ENCODE measurements at places on chromosomes 5 and 9.

- DNase-seq, result no peak
Observed at GRCh38 chr5:145072889-145073288, 762.3 kb downstream of the PRELID2 start.

DNA sequence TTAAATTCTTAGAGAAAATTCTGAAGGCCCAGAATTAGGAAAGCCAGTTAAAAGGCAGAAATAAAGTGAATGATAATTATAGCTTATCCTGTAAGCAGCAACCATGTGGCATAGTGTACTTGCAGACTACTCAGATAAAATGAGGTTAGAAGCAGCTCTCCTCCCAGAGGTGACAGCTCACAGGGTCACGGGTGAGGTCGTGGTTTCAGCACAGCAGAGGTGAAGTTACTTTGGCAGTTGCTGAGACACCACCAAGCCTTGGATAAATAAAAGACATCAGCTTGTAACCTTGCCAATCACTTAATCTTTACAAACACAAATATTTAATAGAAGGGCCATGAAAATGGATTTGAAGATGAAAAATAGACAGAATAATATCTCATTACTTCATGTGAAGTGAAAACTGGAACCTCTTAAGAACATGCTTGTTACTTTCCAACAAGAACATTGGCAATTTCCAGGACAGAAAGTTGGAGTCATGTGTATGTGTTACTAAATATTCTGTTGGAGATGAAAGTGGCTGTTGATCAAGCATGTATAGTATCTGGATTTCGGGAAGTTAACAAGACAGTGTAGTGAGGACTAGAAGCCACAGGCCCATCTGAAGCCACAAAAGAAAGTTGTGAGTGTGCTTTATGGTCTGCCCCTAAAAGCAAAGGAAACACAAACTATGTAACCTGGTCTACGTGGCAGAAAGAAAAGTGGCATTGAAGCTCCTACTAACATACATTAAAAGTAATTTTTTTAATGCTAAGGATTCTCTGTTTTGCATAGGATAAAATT lies 134.4 kb downstream of the ERCC6L2 start:
- DNase-seq, result no peak

GRCh38 chr9:130498918-130499698 lies 54.3 kb downstream of the ASS1 start:
- DNase-seq, result no peak

DNA sequence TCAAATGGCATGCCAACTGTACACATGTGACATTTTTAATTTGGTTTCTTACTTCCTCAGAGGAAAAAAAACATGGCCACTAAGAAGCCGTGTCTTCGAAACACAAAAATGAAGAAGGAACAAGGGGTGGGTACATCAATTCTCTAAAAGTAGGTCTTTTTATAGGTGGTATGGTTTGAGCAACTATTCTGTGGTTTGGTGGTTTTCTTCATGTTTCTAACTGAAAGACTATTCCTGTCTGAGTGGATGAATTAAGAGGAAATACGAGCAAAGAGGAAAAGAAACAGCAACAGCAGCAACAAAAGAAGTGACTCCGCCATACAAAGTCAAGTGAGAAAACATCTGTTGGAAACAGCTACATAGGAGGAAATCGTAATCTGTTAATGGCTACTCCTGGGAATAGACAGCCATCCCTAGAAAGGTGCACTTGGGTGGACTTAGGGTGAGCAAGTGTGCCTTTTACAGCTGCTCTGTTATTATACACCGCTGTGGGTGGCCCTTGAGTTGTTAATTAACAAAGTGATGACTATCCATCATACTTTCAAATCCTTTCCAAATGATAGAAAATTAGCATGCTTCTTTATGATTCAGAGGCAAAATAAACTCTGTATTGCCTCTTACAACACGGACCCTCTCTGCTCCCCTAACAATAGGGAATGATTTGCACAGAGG lies 575.8 kb downstream of the TLE1 start:
- no peak for DNase-seq

DNA sequence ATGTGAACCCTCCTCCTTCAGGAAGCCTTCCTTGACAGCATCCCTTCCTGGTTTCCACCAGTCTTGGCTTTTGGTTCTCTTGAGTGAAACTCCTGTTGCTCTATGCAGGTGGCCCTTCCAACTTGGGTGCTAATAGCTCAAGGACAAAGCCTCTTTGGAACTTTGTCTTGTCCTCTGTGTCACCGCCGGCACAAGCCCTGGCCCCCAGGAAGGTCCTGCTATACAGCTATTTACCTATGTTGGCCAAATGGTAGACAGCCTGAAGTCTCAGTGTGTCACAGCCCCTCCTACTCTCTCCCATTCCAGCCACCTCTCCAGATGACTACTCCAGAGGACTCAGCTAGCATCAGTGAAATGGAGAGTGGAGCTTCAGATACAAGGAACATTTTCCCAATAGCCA lies 94.7 kb upstream of the ZNF618 start:
- DNase-seq, result no peak

DNA sequence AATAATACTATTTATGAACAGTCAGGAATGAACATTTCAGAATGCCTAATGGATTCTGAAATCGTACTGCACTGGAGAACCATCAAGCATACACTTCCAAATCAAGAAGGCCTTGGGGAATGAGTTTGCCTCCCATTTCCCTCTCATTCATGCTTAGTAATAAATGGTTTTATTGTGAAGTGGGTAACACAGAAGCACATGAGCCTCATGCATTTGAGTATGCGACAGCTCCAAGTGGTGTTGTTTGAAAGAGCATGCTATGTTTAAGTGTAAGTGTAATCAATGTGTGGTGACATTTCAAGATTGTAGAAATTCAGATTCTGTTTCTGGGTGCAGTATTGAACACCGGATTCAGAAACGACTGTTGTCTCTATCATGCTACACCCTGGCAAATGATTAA lies 60.0 kb downstream of the SGCD start:
- DNase-seq, result no peak

DNA sequence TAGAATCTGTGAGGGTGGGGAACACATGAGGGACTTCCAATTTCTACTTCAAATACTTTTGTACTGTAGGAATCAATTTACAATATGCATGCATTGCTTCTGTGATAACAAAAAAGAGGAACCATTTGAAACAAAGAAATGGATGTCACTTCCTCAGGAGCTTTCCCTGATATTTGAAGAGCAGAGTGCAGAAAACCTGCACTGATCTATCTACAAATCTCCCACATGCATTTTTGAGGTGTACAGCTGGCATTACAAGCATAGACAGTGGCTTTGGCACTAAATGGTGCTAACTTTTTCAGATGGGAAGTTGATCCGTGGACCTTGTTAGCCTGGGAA lies 27.7 kb downstream of the YIPF5 start:
- DNase-seq, result no peak

DNA sequence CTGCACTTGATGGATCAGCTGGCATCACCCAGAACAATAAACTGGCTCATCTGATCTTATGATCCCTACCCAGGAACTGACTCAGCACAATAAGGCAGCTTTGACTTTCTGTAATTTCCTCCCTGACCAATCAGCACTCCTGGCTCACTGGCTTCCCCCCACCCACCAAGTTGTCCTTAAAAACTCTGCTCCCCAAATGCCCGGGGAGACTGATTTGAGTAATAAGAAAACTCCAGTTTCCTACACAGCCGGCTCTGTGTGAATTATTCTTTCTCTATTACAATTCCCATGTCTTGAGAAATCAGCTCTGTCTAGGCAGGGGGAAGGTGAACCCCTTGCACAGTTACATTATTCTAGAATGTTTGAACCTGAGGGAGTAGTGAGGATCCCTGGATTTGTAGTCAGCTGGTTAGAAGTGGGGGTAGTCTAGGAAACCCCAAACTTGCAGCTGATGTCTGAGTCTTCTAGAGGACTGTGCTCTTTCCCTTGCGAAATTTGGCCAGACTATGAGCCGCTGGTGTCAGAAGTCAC lies 111.7 kb upstream of the NEK6 start:
- DNase-seq, result no peak

DNA sequence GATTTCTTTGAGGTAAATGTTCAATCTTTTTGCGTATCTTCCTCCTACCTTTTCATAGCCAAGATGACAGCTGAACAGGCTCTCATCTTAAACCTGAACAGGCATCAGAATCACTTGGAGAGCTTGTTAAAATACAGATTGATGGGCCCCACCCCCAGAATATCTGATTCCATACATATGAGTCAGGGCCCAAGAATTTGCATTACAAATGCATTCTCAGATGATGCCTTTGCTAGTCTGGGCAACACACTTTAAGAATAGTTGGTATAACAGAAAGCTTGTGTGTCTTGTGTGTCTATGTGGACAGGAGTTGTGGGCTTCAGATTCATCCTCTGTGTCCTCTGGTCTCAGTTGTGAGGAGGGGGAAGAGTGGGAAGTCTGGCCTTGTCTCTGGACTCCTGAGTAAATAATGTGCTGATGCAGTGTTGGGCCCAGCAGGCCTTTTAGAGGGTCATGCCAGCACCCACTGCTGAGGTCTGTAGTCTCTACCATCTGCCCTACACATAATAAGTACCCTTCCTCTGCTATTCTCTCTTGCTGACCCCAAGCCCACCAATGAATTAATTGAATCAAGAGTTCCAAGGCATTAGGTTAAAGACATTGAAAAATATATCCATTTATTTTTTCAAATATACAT lies 43.1 kb downstream of the PTCD2 start:
- no peak for DNase-seq

GRCh38 chr5:54440456-54440893 lies 15.0 kb upstream of the HSPB3 start:
- no peak for DNase-seq

GRCh38 chr9:116232424-116233159 lies 79.0 kb downstream of the PAPPA start:
- no peak for DNase-seq

GRCh38 chr9:101132801-101133200 lies 104.3 kb downstream of the PLPPR1 start:
- no peak for DNase-seq

DNA sequence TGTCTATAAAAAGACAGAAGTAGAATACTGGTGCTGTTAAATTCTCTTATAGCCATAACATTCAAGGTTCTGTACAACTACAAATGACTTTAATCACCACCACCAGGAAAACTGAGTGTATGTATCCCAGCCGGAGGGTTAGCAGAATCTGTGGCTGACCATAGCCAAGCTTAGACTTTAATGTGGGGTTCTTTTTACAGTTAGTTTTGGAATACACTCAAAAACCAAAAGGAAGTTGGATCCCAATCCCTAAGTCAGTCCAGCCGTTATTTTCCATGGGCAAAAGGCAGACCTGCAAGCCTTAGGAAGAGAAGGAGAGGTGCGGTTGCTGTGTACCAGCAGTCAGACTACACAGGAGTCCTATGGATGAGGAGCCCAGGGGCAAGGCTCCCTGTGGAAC lies 179.8 kb downstream of the ENC1 start:
- no peak for DNase-seq

- no peak for DNase-seq
Observed at GRCh38 chr5:142660731-142661130, 25.2 kb downstream of the FGF1 start.

GRCh38 chr5:157948738-157949410 lies 89.9 kb upstream of the CLINT1 start:
- DNase-seq, result peak; percentile 39

- DNase-seq, result no peak
Observed at GRCh38 chr5:61603211-61603908, 271.3 kb downstream of the ZSWIM6 start.

- no peak for DNase-seq
Observed at GRCh38 chr9:91170951-91171350, 190.8 kb downstream of the AUH start.

DNA sequence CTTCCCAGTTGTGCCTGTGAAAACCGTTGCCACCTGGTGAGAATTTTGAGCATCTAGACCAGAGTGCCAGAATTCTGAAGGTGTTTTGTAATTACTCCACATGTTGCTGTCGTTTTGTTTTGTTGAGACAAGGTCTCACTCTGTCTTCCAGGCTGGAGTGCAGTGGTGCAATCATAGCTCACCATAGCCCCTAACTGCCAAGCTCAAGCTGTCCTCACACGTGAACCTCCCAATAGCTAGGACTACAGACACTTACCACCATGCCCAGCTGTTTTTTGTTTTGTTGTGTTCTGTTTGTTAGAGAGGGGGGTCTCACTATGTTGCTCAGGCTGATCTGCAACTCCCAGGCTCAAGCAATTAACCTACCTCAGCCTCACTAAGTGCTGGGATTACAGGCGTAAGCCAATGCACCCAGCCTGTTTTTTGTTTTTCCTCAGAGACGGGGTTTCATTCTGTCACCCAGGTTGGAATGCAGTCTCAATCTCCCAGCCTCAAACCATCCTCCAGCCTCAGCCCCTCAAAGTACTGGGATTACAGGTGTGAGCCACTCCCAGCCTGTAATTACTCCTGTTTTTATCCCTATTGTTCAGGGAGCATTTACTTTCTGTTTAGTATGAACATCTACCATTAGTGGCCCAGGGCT lies 121.1 kb upstream of the DMRT1 start:
- no peak for DNase-seq

DNA sequence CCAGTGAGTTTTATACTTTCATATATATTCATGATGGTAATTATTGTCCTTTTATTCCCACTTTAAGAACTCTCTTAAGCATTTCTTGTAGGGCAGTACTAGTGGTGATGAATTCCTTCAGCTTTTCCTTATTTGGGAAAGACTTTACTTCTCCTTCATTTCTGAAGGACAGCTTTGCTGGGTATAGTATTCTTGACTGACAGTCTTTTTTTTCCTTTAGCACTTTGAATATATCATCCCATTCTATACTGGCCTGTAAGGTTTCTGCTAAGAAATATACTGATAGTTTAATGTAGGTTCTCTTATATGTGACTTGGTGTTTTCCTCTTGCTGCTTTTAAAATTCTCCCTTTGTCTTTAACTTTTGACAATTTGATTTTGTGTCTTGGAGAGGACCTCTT lies 109.0 kb upstream of the FSTL4 start:
- DNase-seq, result no peak

- no peak for DNase-seq
Observed at GRCh38 chr5:64634997-64635686, 55.2 kb upstream of the SHISAL2B start.

DNA sequence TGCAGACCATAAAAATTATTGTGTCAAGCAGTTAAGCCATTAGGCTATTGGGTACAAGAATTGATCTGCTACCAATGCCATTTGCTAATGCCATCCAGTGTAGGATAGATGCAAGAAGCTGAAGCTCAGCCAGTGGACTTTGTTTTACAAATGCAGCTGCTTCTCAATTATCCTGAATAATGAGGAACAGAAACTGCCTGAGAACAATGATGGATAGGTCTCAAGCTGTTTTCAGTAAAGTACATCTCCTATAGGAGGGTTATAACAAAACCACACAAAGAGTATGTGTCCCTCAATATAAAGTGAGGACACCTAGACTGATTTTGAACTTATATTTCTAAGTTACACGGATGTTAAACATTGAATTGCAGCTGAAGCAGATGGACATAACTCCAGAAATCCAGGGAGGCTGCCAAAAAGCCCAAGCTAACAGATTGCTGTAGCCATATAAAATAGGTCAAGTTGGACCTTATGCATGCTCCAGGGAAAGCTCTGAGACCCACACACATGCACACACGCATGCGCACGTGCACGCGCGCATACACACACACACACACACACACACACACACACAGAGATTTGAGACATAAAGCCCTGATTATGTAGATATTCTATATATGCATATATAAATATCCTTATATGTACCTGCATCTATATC lies 482.7 kb upstream of the CD180 start:
- DNase-seq, result no peak

- DNase-seq, result no peak
Observed at GRCh38 chr5:453725-454481, 10.9 kb downstream of the EXOC3 start.

Data from GM12891 (cell line).